ENCODE measurements at places on chromosomes 11 and 22.

DNA sequence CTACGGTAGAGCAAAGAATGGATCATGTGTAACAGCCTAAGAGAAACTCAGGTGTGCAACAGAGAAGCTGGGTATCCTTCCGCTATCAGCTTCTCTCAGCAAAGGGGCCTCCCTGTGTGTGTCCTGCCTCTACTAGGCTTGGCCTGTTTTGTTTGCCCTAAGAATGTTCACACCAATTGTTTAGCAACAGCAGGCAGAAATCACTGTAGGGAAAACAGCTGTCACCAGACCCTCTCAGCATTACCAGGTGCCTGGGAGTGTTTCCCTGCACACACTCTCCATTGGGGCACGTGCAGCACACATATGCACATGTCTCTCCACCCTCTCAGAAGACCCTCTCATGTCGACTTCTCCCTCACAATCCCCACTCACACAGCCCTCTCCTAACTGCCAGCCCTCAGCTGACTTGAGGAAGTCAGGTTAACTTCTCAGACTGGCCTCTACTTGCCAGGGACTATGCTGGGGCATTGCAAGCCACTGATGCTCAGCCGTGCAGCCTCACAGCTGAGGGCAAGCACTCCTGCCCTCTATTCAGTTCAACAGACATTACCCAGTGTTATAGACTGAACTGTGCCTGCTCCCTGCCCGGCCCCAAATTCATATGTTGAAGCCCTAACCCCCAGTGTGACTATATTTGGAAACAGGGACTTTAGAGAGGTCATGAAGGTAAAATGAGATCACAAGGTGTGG lies 97.6 kb downstream of the TRIM29 start:
- no peak for DNase-seq

GRCh38 chr11:70244698-70245097 lies 25.8 kb upstream of the PPFIA1 start:
- peak; percentile 32 for DNase-seq

DNA sequence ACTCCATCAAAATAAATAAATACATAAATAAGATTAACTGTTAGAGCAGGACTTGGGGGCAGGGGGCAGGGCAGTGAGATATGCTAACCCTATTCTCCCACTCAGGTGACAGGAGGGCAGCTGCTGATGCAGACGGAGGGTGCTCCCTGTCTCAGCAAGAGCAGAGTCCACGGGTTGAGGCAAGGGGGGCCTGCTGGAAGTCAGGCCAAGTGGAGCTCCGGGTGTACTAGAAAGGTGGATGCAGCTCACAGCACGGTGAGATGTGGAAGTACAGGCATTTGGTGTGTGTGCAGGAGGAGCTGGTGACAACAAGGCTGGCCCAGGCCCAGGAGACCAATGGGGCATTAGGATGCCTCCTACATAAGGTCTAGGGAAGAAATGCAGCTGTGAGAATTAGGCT lies 467.3 kb upstream of the B3GAT1 start:
- no peak for DNase-seq

DNA sequence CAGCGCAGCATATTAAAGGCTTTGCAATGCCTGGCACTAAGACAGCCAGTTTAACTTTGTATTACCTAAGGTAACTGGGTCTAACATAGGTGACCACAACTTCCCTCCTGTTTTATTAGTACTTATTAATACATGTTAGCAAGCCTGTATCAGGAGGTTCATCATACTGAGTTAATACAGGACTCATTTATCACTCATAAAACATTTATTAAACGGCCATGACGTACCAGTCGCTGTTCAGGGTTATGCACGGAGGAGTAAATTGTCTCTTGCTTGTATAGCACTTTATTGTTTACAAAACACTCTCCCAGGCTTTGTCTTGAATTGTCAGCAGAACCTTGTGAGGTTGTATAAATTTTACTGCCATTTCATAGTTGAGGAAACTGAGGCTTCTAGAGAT lies 55.7 kb downstream of the TEAD1 start:
- no peak for DNase-seq

GRCh38 chr11:119580081-119580480 lies 148.9 kb downstream of the NECTIN1 start:
- no peak for DNase-seq

GRCh38 chr22:33984656-33985285 lies 64.5 kb upstream of the LARGE1 start:
- DNase-seq, result no peak

DNA sequence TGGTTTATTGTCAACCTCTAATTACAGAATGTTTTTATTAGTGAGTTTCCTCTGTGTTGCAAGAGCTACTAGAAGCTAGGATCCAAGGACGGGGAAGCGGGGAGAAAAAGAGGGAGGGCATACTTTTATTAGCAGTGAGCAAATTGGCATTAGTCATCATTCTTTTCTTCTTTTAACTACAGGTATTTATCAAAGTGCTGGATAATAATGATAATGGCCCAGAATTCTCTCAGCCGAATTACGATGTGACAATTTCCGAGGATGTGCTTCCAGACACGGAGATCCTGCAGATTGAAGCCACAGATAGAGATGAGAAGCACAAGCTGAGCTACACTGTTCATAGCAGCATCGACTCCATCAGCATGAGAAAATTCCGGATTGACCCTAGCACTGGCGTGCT lies 179.7 kb upstream of the MTNR1B start:
- no peak for DNase-seq

GRCh38 chr11:128069665-128070064 lies 517.7 kb downstream of the ETS1 start:
- DNase-seq, result no peak

- no peak for DNase-seq
Measured at GRCh38 chr22:29871684-29872083, 11.3 kb upstream of the MTMR3 start.

- DNase-seq, result no peak
Measured at GRCh38 chr22:25824828-25825423, 82.9 kb downstream of the MYO18B start.

DNA sequence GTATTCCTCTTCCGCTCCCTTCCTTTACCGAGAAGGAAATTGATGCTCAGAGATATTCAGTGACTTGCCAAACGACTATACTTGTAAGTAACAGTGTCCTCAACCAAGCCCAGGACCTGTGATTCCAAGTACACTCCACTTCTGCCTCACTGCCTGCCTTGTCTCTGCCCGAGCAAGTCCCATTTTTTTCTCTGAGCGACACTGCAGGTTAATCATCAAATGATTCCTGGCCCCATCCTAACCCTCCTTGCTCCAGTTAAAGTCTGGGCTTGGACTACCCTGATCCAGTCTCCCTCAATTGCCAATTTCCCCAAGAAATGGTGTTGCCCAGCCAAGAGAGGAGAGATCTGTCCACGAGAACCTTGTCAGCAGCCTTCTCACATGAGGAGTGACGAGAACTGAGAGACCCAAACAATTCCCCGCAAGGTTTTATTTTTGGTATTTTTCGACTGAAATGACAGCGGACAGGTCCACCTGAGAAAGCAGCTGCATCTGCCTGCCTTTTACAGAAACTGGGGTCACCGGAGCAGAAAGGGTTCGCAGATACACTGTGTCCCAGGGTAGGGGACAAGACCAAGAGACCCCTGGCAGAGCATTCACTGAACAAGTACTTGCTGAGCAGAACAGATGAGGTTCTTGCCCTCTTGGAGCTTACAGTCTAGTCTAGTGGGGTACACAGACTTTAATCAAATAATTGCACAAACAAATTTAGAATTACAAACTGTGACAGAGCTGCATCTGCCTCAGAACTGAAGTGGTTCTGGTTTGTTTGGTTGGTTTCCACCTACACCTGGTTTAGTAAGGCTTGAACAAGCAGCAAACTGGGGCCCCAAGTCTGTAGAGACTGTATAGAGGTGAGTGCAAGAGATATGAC lies 11.4 kb downstream of the POU2AF1 start:
- DNase-seq, result no peak

GRCh38 chr11:63915961-63916836 lies 765 bp downstream of the RCOR2 start:
- DNase-seq, result no peak

DNA sequence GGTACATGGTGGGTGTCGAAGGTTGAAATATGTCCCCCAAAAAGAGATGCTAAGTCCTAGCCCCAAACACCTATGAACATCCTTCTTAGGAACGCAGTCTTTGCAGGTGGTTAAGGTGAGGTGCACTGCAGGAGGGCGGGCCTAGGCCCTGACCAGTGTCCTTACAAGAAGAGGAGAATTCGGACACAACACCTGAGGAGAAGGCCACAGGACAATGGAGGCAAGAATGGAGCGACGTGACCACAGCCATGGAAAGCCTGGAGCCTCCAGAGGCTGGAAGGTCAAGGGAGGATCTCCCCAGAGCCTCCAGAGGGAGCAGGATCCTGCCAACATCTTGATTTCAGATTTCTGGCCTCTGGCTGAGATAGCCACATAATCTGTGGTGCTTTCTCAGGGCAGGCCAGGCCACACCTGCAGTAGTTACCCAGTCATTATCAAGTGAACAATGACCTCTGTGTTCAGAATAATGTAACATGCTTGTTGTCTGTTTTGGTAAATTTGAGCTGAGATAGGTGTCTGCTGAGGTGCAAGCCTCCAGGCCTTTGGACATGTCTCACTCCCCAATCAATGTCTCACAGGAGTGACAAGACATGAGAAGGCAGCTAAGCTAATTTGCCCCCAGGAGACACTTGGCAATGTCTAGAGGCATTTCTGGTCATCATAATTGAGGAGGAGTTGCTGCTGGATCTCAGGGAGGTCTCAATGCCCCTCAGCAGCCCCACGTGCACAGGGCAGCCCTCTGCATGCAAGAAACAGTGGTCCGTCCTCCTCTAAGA lies 498.9 kb downstream of the BRD1 start:
- DNase-seq, result no peak

GRCh38 chr11:30314625-30315024 lies 8.3 kb upstream of the ARL14EP start:
- DNase-seq, result no peak

- DNase-seq, result no peak
Measured at GRCh38 chr11:75078233-75078632, 18.4 kb downstream of the OR2AT4 start.

DNA sequence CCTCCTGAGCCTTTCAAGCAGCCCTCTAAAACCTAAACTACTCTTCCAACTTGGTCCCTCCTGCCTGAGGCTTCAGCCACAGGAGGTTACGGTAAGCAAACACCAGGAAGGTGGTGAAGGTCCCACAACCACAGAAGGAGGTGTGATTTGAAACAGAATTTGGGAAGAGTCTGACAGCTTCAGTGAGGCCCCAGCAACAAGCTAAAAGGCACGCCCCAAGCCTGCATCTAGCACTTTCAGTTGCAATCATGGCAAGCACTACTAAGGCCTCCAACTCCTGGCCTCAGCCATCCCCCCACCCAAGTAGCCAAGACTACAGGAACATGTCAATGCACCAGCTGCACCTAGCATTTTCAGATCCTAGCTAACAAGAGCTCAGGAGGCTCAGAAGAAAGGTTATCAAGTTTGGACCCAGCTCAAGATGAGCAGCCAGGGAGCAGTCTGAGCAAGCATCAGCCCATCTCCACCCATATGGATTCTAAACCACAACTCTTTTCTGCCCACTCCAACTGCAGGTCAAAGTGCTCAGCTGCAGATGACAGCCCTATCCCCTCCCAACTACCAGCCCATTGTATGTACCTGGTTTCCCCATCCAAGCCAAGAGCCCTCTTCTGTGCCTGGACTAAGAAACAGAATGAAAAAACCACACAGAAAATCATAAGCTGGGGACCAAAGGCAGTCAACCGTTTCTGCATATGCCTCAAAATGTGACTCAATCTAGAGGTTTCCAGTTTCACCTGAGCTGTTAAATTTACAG lies 10.4 kb upstream of the AHNAK start:
- no peak for DNase-seq

- no peak for DNase-seq
Measured at GRCh38 chr22:20380486-20380885, 13.5 kb upstream of the ZNF74 start.

DNA sequence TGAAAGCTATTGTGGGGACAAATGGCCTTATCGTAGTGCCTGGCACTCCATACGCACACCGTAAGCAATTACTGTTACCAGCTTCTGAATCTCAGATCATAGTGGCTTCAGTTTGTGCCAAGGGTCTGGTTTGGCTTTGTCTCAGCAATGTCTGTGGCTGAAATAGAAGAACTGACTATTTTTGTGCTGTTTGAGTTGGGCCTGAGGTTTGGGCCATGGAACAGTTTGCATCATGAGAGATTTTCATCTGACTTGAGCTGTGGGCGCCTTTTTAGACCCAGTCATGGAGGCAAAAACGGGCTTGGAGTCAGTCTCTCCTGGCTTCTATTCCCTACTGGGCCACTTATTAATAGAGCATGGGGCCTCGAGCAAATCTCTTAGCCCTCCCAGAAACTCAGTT lies 121.1 kb upstream of the CRYBB3 start:
- DNase-seq, result no peak

DNA sequence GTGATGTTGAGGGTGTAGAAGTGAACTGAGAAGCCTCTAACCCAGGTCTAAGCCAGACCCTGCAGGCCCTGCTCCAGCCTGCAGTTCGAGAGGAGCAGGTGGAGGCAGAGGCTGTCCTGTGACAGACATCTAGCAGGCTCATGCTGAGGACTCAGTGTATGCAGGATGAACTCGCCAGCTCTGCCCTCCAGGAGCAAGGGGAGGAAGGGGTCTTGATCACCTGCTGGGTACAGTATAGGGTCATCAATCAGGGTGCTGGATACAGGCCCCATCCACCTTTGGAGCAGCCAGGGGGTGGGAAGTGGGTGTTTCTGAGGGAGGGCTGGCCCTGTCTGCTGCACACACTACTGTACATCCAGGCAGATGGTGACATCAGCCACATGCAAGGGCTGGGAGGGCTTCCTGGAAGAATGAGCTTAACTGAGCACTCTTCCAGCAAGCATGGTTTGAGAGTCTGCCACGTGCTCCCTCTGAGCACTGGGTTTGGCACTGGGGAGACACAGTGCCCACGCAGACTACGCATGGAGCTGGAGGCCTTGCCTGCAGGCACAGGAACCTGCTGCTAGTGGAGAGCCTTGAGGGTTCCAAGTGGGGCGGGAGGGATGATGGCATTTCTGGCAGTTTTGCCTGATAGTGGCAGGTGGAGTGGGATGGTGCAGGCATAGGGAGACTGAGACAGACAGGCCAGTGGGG lies 9.2 kb downstream of the MAPK8IP1 start:
- DNase-seq, result no peak

- peak; percentile 85 for DNase-seq
Measured at GRCh38 chr11:74024261-74025029, 15.6 kb upstream of the UCP3 start.

- DNase-seq, result peak; percentile 39
Measured at GRCh38 chr11:22624742-22625447, 728 bp downstream of the FANCF start.

- DNase-seq, result peak; percentile 80
Measured at GRCh38 chr11:104694259-104695064, 203.8 kb downstream of the CASP12 start.

DNA sequence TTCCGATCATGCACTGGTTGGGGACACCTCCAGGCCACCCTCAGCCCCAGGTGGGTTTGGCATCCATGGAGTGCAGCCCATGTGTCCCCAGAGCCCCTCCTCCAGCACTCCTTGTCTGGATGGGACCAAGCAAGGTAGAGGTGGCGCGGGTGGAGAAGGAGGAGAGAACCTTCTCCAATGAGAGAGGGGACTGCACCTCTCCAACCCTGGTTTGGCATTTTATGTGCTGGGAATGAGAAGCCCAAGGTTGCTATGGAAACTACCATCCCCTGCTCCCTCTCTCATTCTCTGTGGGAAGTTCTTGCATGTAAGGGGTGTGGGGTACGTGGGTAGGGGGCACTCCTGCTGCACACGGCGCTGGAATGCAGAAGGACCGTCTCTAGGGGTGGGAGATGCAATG lies 21.8 kb upstream of the RASD2 start:
- DNase-seq, result no peak
